ENCODE measurements at places on chromosomes 5 and 9.

- no peak for DNase-seq
Observed at GRCh38 chr9:130332384-130332926, 66.9 kb downstream of the HMCN2 start.

- no peak for DNase-seq
Observed at GRCh38 chr9:80509358-80509757, 937.6 kb downstream of the TLE4 start.

GRCh38 chr5:110951373-110951791, 120.1 kb upstream of the TSLP start:
- DNase-seq = no peak

DNA sequence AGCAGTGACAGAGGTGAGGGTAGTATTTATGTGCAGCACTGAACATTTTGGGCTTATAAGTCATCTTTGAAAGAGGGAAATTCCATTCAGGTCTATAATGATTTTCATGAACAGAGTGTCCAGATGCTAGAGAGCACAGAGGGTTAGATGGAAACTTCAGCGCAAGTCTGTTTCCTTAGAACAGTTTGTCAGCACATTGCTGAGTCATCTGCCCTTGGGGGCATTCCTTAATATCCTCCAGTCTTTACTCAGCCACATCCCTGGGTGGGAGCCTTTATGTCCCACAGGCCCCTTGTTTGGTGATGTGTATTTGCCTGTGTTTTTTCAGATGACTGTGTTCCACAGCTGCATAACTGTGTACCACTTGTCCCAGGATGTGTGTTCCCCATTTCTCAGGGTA, 138.5 kb upstream of the S1PR3 start:
- no peak for DNase-seq

DNA sequence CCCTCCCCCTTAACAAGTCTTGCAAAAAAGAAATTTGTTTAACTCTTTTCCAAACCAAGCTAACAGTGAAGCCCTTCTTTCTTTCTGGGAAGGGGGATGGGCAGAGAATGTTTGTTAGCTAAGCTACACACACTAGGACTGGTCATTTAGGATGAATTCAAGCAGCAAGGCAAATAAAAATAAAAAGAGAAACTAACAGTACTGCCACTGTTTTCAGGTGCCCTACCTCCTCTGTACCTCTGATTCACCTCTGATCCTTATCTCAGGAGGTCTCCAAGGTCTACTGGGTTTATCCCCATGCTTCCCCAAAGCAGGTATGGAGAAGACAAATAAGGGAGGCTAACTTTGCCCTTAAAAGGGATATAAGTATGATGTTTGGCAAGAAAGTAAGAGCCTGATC, 52.9 kb downstream of the ELL2 start:
- no peak for DNase-seq

DNA sequence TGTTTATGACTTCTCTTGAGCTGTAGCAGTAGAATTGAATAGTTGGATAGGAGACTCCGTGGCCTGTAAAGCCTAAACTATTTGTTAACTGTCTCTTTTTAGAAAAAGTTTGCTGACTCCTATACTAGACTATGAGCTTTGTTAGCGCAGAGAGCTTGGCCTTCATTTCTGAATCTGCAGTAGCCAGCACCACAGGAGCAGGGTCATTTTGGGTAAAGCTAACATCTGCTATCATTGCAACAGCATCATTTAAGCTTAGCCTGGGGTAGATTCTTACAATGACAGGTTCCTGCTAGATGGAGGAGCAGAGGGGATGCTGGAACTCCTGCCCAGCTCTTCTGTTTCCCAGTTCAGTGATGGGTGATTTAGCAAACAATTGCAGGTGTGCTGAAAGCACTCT, 133.7 kb upstream of the ASTN2 start:
- no peak for DNase-seq

DNA sequence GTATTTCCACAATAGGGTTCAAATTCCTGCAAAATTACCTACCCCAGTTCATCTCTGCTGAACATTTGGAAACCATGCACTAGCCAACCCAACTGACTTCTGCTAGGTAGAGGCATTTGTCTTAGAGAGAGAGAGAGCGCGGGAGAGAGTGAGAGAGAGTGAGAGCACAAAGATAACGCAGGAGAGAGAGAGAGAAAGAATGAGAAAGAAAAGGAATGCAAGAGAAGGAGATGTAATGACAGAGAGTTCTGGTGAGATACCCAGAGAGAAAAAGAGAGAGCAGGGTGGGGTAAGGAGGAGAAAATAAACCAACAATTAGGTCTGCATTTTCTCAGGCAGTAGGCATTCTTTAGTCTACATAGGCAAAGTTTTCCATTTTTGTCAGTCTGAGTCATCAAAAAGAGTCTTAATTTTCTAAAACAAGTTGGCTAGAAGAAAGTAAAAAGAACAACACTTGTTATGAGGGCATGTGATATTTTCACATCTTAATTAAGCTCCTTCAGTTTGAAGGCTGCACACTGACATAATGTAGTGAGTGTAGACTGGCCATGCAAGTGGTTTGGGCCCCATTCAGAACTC, 98.2 kb downstream of the MAP1B start:
- no peak for DNase-seq

GRCh38 chr9:99556998-99557397, 264.7 kb upstream of the NR4A3 start:
- DNase-seq = no peak

- no peak for DNase-seq
Observed at GRCh38 chr5:148807851-148808250, 18.6 kb upstream of the ADRB2 start.

DNA sequence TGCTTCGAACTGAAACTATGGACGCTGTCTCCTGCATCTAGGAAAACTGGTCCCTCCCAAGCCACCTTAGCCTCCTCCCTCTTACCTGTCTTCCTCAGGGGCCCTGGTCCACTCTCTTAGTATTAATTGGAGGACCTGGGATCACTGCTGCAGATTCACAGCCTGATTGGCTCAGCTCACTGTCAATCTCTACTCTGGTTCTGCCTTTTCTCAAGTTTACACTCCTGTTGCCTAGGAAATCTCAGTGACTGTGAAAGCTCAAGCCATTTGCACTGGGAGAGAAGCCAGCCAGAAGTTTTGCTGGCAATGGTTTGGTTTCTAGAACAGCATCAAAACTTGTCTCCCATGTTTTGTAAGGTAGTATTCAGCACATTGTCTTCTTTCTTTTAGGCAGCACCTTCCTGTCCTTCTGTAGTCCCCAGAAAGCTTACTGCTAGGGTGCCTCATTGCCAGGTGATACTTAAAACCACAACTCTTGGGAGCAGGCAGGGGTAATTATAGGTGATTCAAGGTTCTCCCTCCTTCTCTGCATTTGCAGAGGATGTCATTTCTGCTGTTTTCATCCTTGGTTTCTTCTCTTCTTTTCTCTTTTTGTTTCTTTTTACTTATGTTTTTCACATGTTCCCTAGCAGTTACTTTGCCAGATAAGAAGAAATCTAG, at the start of gene CAPSL:
Gene CAPSL, minus strand, starts transcription at position 55 of the 660 bp plus-strand sequence. CDS start 17,502 bp downstream, outside the sequence.
- DNase-seq = no peak

- no peak for DNase-seq
Observed at GRCh38 chr5:31641575-31641974, 2.6 kb downstream of the PDZD2 start.

DNA sequence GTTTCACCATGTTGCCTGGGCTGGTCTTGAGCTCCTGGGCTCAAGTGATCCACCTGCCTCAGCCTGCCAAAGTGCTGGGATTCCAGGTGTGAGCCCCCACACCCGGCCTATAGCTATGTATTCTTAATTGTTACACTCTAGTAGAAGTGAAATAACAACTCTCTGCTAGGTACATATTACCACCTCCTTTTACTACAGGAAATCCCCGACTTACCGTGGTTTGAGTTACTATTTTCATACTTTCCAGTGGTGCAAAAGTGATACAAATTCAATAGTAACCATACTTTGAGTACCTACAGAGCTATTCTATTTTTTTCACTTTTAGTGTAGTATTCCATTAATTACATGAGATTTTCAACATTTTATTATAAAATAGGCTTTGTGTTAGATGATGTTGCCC, 719 bp downstream of the ARL14EPL start:
- DNase-seq = no peak

GRCh38 chr5:71782771-71783770, 64.0 kb downstream of the CARTPT start:
- DNase-seq = peak; percentile 24

DNA sequence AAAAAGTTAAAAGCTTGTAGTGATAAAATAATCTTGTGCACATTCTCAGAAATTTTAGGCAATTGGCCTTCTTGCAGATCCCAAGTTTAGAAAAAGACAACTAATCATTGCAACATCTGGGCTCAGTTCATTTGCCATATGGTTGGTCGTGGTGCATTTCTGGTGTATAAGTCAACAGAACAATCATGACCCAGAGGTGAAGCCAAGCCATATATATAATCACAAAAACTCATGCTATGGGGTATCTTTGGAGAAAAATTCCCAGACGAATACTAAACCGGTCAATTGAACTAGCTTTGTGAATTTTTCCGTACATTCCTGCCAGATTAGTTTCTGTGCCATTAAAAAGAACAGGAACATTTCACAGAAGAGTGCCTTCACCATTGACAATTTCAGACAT, 50.3 kb downstream of the FYB1 start:
- DNase-seq = no peak

DNA sequence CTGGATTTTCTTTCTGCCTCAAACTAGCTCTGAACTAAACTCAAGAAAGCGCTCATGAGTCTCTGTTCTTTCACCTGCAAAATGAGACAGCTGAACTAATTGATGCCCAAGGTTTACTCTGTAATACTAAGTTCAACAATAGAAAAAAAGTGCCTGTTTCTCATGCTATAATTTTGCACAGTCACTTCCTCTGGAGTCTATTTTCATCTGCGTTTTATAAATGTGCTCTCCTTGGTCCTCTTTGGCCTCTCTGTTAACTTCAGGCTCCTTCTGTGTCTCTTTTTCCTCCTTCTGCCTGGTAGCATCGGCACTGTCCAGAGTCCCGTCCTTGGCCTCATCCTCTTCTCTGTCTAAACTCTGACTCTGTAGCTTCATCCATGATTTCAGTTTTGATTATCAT, 311.9 kb upstream of the TLE4 start:
- no peak for DNase-seq

- no peak for DNase-seq
Observed at GRCh38 chr5:76790632-76791290, 28.1 kb upstream of the F2RL1 start.

DNA sequence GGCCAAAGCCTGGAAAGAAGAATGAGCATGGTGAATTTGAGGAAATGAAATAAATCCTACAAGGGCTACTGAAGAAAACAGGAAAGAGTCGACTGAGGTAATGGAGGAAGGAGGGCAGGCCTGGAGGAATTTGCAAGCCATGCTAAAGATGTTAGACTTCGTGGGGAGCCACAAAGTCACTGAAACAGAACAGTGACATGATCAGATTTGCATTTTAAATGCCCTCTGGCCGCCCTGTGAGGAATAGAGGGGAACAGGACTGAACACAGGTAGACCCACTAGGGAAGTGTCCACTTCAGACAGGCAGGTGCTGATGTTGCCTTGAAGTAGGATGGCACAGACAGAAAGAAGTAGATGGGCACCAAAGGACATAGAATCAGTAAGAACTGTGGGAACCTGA, 42.8 kb upstream of the RLN1 start:
- DNase-seq = no peak

GRCh38 chr9:76576344-76576743, 117.4 kb downstream of the GCNT1 start:
- DNase-seq = peak; percentile 30

GRCh38 chr5:43840424-43841125, 237.6 kb downstream of the NNT start:
- DNase-seq = no peak

GRCh38 chr5:163770625-163771024, 265.2 kb downstream of the MAT2B start:
- no peak for DNase-seq

GRCh38 chr9:76298521-76299144, 95.6 kb downstream of the RFK start:
- DNase-seq = no peak

- DNase-seq = no peak
Observed at GRCh38 chr9:87959916-87960581, 14.3 kb downstream of the CDK20 start.

DNA sequence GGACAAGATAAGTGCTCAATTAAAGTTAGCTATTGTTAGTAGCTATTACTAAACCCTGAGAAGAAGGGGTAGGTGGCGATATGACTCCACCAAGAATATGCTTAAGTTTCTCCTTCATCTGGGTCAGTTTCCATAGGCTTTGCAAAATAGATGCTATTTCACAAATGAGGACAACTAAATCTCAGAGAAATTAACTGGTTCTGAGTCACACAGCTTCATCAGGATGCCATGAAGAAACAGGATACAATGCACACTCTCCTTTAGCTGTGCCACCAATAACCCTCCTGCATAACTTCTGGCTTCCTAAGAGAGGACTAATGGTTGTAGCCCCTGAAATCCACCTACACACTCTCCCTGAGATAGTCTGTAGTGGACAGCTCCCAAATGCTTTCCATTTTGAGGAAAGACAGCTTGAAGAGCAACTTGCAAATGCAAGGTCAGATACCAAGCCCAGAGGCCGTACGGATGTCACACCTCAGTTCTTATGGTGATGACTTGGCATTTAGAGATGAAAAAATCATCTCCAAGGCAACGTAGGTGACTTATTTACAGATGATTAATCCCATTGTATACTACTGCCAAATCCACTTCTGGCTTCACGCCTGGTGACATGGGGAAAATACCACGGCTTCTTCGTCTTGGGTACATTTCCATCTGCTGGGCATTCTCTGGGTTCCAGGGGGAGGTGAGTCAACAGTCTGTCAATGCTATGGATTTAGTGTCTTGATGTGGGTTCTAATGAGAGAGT, 251.4 kb upstream of the IL12B start:
- DNase-seq = no peak

DNA sequence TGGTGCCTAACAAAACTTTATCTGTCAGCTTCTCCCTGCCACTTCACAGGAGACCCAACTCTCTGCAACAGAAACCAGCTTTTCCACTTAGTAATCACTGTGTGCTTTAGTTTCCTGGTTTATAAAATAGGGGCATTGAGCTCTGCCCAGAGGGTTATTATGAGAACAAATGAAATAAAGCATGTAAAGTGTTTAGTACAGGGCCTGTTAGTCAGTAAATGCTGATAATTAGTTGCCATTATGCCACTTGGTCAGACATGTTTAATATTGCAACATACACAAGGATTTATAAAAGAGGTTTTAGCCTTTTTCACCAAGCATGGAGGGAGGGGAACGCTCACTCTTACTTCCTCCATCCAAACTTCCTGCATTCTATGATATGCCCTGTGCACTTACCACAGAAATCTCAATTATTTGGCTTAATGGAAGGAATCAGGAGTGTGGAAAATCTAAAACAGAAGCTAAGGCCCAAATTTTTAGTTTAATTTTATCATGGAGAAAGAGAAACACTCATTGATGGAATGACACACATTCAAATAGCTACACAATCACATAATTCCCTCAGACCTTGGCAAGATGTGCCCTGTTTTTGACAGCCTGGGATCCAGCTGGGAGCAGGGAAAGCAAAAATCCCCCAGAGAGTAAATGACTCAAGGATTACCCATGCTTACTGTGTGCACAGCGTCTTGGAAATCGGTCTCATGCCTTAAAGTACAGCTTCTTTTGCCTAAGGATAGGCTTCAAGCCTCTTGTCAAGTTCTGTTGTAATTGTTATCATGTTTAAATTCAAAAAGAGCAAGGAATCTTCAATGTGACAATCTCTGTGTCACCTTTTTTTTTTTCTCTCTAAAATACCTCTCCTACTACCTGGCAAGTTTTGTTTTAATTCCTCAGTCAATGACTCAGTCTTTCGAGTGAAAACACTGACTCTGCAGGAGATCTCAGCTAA, 34.0 kb downstream of the ZNF474 start:
- DNase-seq = no peak

- DNase-seq = no peak
Observed at GRCh38 chr5:149550268-149550583, 1.0 kb downstream of the CSNK1A1 start.
